ENCODE measurements at places on chromosomes 6 and 20.

DNA sequence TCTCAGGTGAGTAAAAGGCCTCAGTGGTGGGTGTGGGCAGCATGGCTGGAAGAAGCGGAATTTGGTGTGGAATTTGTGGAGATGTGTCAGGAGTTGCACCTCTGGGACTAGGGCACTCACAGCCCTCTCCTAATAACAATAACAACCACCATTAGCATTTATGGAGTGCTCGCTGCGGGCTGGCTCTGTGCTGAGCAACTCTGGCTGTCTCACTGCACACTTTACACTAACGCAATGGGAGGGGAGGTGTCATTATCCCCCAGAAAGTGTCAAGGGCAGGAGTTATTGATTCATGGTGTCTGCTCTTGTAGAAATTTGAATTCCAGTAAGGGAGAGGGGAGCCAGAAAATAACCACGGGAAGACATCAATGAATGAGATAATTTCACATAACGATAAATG is 22.7 kb upstream of the SCRT2 start:
- DNase-seq: no peak

DNA sequence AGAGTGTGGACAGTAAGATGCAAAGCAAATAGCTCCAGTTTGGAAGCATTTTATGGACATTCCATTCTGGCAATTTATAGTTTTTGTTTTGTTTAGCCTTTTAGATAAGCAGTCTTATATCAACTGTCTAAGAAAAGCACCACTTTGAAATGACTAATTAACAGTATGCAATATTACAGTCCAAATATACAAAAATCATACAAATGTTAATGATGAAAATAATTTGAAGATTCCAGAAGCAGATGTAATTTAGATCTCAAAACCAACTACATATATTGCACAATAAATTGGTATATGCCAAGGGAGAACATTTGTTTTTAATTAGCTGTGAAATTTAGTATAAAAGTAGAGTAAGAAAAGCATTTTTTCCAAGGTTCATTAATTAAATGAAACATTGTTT is 158.8 kb downstream of the KIF6 start:
- no peak for DNase-seq

- DNase-seq: no peak
Measured at GRCh38 chr20:37053230-37053950, 42.4 kb downstream of the RBL1 start.

DNA sequence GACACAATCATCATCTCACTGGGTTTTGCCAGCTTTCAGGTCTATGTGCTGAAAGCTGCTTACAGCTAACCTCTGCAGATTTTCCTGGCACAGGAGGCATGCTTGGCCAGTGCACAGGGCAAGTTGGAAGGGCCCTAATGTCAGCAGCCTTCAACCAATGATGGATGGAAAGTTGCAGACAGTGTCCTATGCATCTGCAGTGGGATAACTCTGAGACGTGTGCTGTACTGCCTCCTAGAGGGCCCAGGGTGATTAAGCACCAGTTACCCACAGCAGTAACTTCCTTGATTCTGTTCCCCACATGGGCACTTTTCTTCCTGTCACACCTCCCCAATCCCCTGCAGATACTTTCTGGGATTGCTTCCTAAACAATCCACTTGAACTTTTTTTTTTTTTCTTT is 38.6 kb downstream of the OVOL2 start:
- peak; percentile 67 for DNase-seq

- no peak for DNase-seq
Measured at GRCh38 chr20:52864916-52865605, 107.1 kb upstream of the TSHZ2 start.

GRCh38 chr6:158068156-158068892 is 86.7 kb downstream of the SYNJ2 start:
- no peak for DNase-seq

DNA sequence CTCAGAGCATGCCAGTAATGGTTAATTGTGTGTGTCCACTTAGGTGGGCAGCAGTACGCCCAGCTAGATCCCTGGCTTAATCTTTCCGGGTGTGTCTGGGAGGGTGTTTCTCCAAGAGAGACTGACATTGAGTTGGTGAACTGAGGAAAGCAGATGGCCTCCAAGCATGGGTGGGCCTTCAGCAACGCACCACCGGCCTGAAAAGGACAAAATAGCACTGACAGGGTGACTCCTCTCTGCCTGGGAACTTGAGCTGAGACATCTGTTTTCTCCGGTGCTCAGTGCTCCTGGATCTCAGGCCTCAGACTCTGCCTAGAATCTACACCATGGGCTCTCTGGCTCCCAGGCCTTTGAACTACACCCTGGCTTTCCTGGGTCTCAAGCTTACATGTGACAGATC is 43.2 kb downstream of the C6orf118 start:
- DNase-seq: no peak

GRCh38 chr20:32980990-32981389 is 23.2 kb downstream of the SUN5 start:
- no peak for DNase-seq

DNA sequence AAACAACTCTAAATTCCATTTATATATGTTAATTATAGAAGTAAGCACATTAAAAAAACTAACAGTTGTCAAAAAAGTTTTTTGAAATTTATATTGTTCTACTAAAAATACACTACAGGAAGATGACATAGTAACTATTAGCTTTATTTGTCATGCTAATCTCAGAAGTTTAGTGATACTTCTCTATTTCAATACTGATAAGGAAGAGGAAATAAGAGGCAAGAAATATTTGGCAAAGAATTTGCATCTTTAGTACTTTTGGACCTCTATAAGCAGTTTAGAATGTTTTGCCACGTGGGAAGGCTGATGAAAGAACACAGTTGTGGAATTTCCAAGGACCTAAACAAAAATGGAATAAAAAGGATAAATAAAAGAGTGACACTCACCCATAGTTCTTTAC is 12.6 kb downstream of the IFNGR1 start:
- DNase-seq: no peak

GRCh38 chr20:62557462-62557861 is 81.7 kb upstream of the GATA5 start:
- no peak for DNase-seq

- DNase-seq: peak; percentile 76
Measured at GRCh38 chr6:150119173-150119572, 23.7 kb upstream of the PPP1R14C start.

DNA sequence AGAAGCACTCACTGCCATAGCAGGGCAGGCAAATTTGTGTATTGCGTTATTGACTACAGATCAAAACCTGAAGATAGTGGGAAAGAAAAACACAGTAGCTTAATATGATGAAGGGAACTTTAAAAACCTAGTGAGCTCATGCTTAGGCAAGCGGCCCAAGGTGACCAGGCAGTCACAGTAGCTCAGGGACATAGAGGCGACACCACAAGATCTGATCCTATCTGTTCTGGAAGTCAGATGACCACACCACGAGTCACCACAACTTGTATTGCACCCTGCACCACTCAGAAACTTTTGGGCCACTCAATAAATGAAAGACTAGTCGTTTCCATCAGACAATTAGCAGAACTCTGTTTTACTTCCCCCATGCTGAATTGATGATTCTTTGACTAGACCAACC is 4.9 kb downstream of the CLIC5 start:
- peak; percentile 57 for DNase-seq

Data from hematopoietic multipotent progenitor cell treated with erythropoietin and hydrocortisone succinate and interleukin-3 and kit ligand, for 4 days (in vitro differentiated cells).